ENCODE measurements at places on chromosomes 7 and 10. TPM values are rescaled to one million over a fixed set of nuclear protein-coding genes. Genes with fewer than 3 reads are reported as not detected.

Gene ADAM12
- not detected for total RNA-seq

DNA sequence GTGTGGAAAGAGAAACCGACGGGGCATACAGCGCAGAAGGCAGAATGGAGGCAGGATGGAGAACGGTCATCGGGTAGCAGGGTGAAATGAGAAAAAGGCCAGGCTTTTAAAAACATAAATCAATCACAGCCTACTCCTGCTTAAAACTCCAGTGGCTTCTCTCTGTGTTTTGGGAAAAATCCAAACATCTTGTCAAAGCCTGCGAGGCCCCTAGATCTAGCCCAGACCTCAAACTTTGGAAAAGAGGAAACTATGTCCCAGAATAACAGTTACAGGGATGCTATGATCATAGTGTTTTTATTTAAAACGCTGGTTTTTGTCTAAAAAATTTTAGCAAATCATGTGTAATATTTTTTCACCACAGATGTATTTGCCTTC is 41.1 kb downstream of the PPP1R3C start:
- no peak overlapping the region for H3K4me3 ChIP-seq
- peak overlapping the region; percentile 64 for H3K27ac ChIP-seq
- no peaks in the 10 kb centered on the region for H3K36me3 ChIP-seq
- H3K4me1 ChIP-seq: peaks cover 62% of the 10 kb centered on the region
- no peaks in the 10 kb centered on the region for H3K27me3 ChIP-seq

DNA sequence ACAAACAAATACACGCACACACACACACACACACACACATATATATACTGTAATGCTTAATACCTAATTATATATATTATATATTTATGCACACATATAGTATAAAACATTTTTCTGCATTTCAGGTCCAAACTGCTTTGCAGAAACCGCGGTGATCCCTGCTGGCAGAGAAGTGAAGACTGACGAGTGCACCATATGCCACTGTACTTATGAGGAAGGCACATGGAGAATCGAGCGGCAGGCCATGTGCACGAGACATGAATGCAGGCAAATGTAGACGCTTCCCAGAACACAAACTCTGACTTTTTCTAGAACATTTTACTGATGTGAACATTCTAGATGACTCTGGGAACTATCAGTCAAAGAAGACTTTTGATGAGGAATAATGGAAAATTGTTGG is 138.5 kb downstream of the VWC2 start:
- H3K36me3 ChIP-seq: no peaks in the 10 kb centered on the region
- no peak for DNase-seq
- H3K27ac ChIP-seq: no peak overlapping the region
- H3K4me1 ChIP-seq: no peaks in the 10 kb centered on the region
- H3K4me3 ChIP-seq: no peak overlapping the region

GRCh38 chr10:133140417-133141143 is 19.4 kb upstream of the KNDC1 start:
- H3K36me3 ChIP-seq: no peaks in the 10 kb centered on the region
- no peak overlapping the region for H3K27ac ChIP-seq
- peaks cover 10% of the 10 kb centered on the region for H3K4me1 ChIP-seq
- no peak overlapping the region for H3K4me3 ChIP-seq
- H3K27me3 ChIP-seq: no peaks in the 10 kb centered on the region

DNA sequence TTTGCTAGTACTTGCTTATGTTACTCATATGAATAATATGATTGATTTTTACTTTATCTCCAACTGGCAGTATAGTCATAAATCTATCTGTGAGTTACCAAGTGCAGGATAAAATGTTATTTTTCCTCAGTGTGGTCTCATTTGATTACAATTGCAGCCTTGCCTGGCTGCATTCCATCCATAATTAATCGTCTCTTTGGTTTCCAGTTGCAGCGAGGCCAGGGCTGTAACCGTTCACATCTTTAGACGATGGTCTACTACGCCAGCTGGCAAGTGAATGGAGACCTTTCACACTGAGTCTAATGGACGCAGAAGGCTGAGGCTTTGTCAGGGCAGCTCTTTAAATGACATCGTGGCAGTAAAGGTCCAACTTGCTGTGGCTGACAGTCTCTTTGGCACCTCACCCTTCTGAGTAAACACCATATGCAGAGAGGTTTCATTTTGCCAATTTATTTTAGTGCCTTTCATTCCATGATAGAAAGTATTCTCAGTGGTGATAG is 84.0 kb downstream of the ARL4A start:
- H3K27me3 ChIP-seq: no peaks in the 10 kb centered on the region
- H3K27ac ChIP-seq: peak overlapping the region; percentile 59
- H3K4me1 ChIP-seq: no peaks in the 10 kb centered on the region
- no peak overlapping the region for H3K4me3 ChIP-seq
- H3K36me3 ChIP-seq: no peaks in the 10 kb centered on the region
- DNase-seq: peak; percentile 15

GRCh38 chr7:47100817-47101435 is 481.0 kb downstream of the TNS3 start:
- H3K4me1 ChIP-seq: no peaks in the 10 kb centered on the region
- no peaks in the 10 kb centered on the region for H3K36me3 ChIP-seq
- DNase-seq: peak; percentile 34
- no peak overlapping the region for H3K4me3 ChIP-seq
- no peak overlapping the region for H3K27ac ChIP-seq

DNA sequence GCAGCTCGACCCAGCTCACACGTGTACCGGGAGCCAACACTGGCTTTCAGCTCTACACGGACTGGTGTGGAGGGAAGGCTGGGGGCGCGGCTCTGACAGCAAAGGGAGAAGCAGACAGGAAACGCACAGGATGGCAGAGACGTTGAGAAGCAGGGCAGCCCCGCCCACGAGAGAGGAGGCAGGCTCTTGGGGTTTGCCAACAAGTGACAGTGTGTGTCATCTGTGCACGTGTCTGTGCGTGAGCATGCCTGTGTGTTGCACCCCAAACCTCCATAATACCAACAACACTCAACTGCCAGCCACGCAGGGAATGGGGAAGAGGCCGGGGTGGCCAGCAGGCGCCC is 64.4 kb upstream of the PDGFA start:
- H3K27me3 ChIP-seq: no peaks in the 10 kb centered on the region
- no peak overlapping the region for H3K4me3 ChIP-seq
- no peak overlapping the region for H3K27ac ChIP-seq
- DNase-seq: no peak
- peaks cover 33% of the 10 kb centered on the region for H3K36me3 ChIP-seq
- peaks cover 11% of the 10 kb centered on the region for H3K4me1 ChIP-seq

Gene MYO1G
- total RNA-seq: 0.62 TPM

Gene ADCK2
- total RNA-seq: 13.8 TPM

DNA sequence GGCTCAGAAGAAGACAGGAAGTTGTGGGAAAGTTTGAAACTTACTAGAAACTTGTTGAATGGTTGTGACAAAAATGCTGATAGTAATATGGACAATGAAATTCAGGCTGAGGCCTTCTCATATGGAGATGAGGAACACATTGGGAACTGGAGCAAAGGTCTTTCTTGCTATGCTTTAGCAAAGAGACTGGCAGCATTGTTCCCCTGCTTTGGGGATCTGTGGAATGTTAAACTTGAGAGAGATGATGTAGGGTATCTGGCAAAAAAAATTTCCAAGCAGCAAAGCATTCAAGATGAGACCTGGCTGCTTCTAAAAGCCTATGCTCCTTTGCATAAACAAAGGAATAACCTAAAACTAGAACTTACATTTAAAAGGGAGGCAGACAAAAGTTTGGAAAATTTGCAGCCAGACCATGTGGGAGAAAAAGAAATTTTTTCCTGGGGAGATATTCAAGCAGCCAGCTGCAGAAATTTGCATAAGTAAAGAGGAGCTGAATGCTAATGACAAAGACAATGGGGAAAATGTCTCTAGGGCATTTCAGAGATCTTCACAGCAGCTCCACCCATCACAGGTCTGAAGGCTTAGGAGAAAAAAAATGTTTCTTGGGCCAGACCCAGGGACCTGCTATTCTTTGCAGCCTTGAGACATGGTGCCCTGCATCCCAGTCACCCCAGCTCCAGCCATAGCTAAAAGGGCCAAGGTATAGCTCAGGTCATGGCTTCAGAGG is 16.5 kb upstream of the KCND2 start:
- H3K4me3 ChIP-seq: no peak overlapping the region
- no peaks in the 10 kb centered on the region for H3K27me3 ChIP-seq
- DNase-seq: no peak
- H3K27ac ChIP-seq: no peak overlapping the region
- H3K4me1 ChIP-seq: no peaks in the 10 kb centered on the region

DNA sequence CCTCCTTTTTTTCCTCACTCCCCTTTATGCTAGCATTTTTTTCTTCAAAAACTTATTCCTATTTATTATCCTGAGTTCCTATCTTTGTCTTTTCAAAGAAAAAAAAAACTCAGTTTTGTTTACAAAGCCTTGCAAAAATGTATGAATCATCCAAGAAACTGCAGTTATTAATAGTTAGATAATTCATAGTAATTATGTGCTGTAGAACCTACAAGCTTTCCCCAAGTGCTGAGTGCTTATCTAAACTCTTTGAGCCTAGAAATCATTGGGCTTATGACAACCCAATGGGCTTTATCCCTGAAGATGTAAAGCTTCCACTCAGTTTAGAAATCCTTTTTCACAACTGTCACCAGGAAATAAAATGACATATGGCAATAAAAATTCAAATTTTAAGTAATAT is 145.9 kb upstream of the WNT16 start:
- H3K27ac ChIP-seq: no peak overlapping the region
- DNase-seq: no peak
- no peaks in the 10 kb centered on the region for H3K27me3 ChIP-seq
- H3K4me3 ChIP-seq: no peak overlapping the region
- no peaks in the 10 kb centered on the region for H3K4me1 ChIP-seq

DNA sequence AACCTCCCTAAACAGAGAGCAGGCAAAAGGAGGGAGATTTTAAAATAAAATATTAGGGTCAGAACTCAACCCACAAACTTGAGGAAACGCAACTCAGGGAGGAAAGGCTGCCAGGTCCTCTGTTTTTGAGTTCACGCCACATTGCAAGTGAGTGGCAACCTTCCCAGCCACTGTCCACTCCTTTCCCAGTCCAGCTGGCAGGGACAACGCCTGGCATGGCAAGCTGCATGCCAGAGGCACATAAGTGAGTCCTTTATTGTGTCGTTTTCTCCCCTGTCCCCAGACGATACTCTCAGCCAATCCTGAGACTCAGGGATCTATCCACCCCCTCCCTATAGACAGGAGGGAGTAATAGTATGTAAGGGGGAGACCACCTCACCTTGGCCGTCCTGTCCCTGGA is 22.4 kb downstream of the FBXW4 start:
- peaks cover 3% of the 10 kb centered on the region for H3K36me3 ChIP-seq
- no peaks in the 10 kb centered on the region for H3K27me3 ChIP-seq
- H3K4me1 ChIP-seq: no peaks in the 10 kb centered on the region

Gene CDH23
- 0.53 TPM for total RNA-seq

Gene ELAPOR2
- 36.3 TPM for total RNA-seq

- H3K36me3 ChIP-seq: no peaks in the 10 kb centered on the region
- H3K4me3 ChIP-seq: no peak overlapping the region
- H3K27ac ChIP-seq: no peak overlapping the region
- DNase-seq: no peak
- H3K4me1 ChIP-seq: no peaks in the 10 kb centered on the region
- no peaks in the 10 kb centered on the region for H3K27me3 ChIP-seq
Measured at GRCh38 chr7:41478187-41478586, 224.7 kb downstream of the INHBA start.

DNA sequence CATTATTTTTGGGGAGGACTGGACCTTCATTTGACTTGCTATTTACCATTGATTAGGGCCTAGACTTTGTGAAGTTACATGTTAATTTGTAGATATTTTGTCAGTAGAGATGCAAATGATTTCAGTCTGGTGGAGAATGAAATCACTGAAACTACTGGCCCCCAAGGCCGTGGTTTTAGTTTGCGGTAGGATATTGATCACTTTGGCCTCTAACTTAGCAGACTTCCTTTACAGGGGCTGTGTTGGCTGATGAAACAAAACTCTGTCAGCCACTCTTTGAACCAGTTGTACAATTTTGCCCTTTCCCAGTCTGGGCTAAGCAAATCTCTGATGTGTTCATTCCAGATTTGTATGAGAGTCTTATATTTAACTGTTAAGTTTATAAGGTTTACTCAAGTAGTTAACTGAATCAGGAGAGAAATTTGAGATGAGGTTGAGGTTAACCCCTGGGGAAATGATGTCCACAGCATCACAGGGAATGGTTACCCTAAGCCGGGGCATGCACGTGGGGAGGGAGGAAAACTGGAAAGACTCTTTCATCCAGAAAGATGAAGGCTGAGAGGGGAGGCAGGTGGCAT is 105.7 kb upstream of the INSIG1 start:
- H3K36me3 ChIP-seq: no peaks in the 10 kb centered on the region
- no peak for DNase-seq
- H3K27me3 ChIP-seq: peaks cover 36% of the 10 kb centered on the region
- H3K4me1 ChIP-seq: peaks cover 4% of the 10 kb centered on the region
- H3K4me3 ChIP-seq: no peak overlapping the region

GRCh38 chr10:533186-533585 is 156.3 kb downstream of the DIP2C start:
- H3K4me3 ChIP-seq: no peak overlapping the region
- DNase-seq: no peak
- H3K27ac ChIP-seq: no peak overlapping the region
- H3K4me1 ChIP-seq: no peaks in the 10 kb centered on the region
- no peaks in the 10 kb centered on the region for H3K36me3 ChIP-seq
- H3K27me3 ChIP-seq: peaks cover 87% of the 10 kb centered on the region

GRCh38 chr7:159084069-159084801 is 60.4 kb downstream of the VIPR2 start:
- H3K36me3 ChIP-seq: no peaks in the 10 kb centered on the region
- peaks cover 32% of the 10 kb centered on the region for H3K27me3 ChIP-seq
- no peak overlapping the region for H3K4me3 ChIP-seq
- H3K27ac ChIP-seq: no peak overlapping the region

Gene CUL2
- total RNA-seq: 41.6 TPM

DNA sequence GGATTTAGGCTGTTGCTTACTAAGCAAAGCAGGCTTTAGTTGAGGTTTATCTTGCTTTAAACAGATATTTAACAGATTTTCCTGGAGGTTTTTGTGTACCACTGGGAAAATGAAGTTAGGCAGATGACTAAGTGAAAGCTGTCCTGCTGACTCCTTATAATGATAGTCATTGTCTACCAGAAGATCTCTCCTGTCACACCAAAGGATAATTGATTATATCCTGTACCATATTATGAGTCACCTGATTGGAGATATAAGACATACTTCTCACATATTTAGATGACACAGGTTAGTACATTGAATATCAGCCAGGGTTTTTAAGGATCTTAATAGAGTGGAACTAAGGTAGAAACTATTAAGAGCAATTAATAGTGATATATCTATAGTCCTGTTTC is 68.4 kb downstream of the PTEN start:
- no peak overlapping the region for H3K27ac ChIP-seq
- no peak overlapping the region for H3K4me3 ChIP-seq
- H3K36me3 ChIP-seq: peaks cover 25% of the 10 kb centered on the region
- no peak for DNase-seq
- H3K27me3 ChIP-seq: no peaks in the 10 kb centered on the region
- no peaks in the 10 kb centered on the region for H3K4me1 ChIP-seq

DNA sequence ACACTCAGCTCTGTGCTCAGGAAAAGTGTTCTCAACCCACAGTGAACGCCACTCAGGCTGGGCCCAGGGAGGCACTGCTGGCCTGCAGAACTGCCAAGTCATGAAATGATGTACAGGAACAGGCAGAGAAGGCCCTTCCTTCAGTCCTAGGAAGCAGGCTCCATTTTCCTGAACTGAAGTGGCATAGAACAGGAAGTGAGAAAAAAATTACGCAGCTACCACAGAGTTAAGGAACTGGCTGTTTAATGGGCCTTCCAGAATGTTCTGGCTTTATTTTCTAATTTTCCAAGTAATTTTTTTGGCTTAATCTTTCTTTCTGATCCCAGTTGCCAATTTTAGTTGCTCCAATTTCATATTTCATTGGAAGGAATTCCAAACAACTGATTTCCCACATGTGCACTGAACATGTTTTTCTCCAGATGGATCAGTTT is 39.3 kb downstream of the LRRC18 start:
- DNase-seq: no peak
- no peaks in the 10 kb centered on the region for H3K36me3 ChIP-seq
- H3K27me3 ChIP-seq: peaks cover 8% of the 10 kb centered on the region
- no peak overlapping the region for H3K4me3 ChIP-seq

Gene CNNM1
- total RNA-seq: not detected

All from K562 (cell line).